ENCODE measurements at places on chromosomes 12 and 14. TPM values are rescaled to one million over a fixed set of nuclear protein-coding genes. Genes with fewer than 3 reads are reported as not detected.

DPPA3 gene
- total RNA-seq: not detected

KRT83 gene
- not detected for total RNA-seq

WBP11 gene
- total RNA-seq: 21.1 TPM

GPR137C gene
- total RNA-seq: not detected

IL22 gene
- not detected for total RNA-seq

CLEC6A gene
- total RNA-seq: not detected

ETFBKMT gene
- 2.8 TPM for total RNA-seq
